ENCODE measurements at places on chromosomes 3 and 15. TPM values are rescaled to one million over a fixed set of nuclear protein-coding genes. Genes with fewer than 3 reads are reported as not detected.

GRCh38 chr15:87144775-87145174, 1065.1 kb downstream of the AGBL1 start:
- DNase-seq: peak; percentile 81

DNA sequence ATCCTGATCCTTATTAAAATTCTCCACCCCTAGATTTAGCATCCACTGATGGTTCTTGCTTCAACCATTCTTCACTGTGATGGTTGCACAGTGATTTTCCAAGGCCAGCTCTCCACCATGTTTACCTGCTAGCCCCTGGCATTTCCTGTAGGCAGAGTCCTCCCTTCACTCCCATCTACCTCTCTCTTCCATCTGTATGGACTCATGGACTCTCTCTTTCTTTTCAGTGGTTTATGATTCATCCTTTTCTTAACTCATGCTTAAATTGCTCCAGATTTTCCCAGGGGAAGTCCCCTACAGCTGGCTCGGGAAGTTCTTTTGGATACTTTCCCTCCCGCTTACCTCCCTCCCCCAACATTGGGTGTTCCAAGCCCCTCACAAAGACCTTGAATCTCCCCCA, 18.7 kb downstream of the TGM4 start:
- DNase-seq: peak; percentile 82

GRCh38 chr15:35756623-35757022, 210.7 kb upstream of the DPH6 start:
- no peak for DNase-seq

The ISLR gene
- 2.5 TPM for total RNA-seq

DNA sequence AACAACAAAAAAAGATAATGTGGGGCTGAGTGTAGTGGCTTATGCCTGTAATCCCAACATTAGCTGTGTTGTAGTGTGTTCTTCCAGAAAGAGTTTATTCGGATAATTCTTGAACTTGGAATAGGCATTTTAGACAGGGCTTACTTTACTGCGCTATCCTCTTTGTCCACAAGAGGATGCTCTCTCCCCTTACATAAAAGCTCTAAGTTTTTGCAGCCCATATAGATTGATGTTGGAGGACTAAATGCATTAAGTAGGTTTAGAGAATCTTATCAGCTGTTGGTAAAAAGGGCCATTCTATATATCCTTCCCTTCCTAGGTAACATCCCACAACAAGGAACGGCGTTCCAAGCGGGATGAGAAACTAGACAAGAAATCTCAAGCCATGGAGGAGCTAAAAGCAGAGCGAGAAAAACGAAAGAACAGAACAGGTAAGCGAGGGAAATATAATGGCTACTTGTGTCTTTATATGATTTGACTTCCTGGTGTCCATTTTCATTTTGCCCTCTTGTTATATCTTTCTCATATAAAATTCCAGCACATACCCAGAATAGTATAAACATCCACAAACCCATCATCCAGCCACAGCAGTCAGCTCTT, 27.8 kb upstream of the ITPKA start:
- DNase-seq: peak; percentile 64

DNA sequence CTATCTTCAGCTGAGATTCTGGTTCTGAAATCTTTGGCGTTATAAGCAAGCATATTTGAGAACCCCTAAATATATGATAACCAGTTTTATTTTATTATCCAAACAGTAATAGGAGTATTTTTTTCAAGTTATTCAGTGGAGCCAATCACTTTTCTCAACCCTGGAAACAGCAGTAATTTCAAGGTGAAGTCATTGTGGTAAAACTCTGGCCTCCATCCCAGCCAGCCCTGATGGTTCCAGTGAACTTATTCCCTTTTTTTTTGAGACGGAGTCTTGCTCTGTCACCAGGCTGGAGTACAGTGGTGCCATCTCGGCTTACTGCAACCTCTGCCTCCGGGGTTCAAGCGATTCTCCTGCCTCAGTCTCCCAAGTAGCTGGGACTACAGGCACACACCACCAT, 545.4 kb upstream of the IL12A start:
- DNase-seq: peak; percentile 60

GRCh38 chr15:73051391-73051806, 864 bp upstream of the NEO1 start:
- no peak for DNase-seq
